ENCODE measurements at places on chromosomes 1 and 21.

DNA sequence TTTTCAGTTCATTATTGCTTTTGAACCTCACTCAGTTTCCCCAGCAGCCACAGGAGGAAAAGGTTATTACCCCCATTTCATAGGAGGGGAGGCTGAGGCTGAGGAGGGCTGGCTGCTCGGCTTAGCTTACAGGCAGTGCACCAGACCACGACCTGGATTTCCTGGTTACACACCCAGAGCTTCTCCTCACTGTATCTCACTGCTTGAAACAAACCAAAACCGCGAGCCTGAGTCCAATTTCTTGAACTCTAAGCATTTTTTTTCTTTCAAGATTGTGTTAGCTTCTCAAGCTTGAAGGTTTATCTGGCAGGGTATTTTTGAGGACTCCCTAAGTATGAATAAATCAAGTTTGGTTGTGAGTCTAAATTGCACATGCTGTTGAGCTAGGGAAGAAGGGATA, 188.9 kb upstream of the EDN2 start:
- no peak for DNase-seq

- DNase-seq: no peak
Measured at GRCh38 chr1:248596615-248597014, 885 bp downstream of the OR2T10 start.

DNA sequence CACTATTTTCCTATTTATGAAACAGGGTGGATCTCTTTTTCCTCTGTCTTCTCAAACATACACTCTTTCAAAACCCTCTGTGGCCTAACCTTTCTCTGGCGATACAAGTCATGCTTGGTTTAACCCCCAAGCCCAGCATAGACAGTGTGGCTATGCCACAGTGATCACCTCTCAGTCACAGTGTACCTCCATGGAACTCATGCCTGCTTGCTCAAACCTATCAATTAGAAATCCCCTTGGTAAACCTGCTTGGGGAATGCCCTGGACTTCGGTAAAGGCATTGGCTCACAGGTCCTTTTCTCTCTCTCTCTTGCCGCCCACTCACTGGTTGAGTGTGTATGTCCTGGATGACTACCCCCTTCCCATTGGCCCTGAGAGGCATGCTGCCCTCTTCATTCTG, 147.5 kb downstream of the CYYR1 start:
- no peak for DNase-seq

- no peak for DNase-seq
Measured at GRCh38 chr1:210233216-210233494, 559 bp downstream of the SERTAD4 start.

- DNase-seq: no peak
Measured at GRCh38 chr1:183087001-183087400, 63.8 kb downstream of the LAMC1 start.

GRCh38 chr1:11802616-11802972, 3.2 kb downstream of the MTHFR start:
- no peak for DNase-seq

- no peak for DNase-seq
Measured at GRCh38 chr1:96964761-96965160, 243.2 kb downstream of the PTBP2 start.

- DNase-seq: no peak
Measured at GRCh38 chr1:207799989-207800648, 48.3 kb downstream of the CD46 start.

- no peak for DNase-seq
Measured at GRCh38 chr1:232868793-232869491, 63.7 kb downstream of the MAP10 start.

All from stimulated activated CD4-positive, alpha-beta T cell treated with anti-CD3 and anti-CD28 coated beads, Interleukin-1b, Interleukin-23, amount 100 ng/mL, for 1 hour (primary cell).